ENCODE measurements at places on chromosomes 4 and X.

- DNase-seq, result peak; percentile 40
Observed at GRCh38 chrX:91434351-91435168, at the start of gene PABPC5. Gene PABPC5, plus strand, starts transcription at chrX:91434839. Its CDS starts 739 bp downstream, at chrX:91435578.

DNA sequence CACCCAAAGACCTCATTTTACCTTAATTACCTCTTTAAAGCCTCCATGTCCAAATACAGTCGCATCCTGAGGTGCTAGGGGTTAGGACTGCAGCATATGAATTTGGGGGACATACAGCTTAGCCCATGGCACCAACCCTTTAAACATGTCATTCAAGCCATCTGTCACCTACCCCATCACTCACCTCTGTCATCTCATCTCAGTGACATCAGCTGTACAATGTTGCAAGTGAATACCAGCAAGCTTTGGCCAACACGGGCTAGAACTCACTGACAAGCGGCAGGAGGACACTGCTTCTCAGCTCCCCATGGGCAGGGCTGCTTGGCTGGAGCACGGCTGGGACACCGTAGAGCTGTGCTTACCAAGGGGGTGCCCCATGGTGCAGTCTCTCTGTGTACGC, 107.5 kb downstream of the STK32B start:
- DNase-seq, result no peak

DNA sequence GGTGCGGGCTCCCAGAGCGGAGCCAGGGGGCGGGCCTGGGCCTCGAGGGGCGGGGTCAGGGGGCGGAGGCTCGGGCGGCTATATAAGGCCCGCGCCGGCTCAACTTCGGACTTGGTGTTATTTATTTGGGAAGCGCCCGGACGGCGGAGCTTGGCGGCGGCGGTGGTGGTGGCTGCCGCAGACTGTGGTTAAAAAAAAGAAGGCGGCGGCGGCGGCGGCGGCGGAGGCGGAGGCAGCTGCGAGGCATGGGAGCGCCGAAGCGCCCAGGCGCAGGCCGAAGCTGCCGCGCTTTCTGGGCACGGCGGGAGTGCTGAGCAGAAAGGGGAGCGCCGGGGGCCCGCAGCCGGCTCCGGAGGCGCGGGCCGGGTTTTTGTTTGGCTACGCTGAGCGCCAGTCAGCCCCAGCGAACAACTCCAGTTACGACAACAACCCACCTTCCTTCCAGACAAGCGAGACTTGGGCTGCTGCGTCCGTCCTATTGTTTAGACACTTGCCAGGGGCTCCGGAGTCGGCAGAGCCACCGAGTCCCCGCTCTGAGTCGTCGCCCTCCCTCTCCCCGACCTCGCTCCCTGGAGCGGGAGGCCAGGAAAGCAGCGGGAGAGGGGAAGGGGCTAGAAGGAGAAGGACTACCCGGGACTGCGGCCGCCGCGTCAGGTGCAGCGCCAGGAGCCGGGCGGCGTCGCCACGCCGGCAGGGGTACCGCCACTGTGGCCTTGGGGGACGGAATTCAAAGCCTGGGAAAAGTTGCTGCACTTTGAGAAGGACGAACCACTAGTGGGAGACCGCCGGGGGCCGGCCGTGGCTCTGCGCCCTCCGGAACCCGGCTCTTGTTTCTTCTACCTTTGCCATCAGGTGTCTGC, at the start of gene SLIT2:
Gene SLIT2 (plus strand): TSS at position 110 of the 860 bp plus-strand sequence. CDS start 1,911 bp downstream, outside the sequence.
- DNase-seq, result no peak

GRCh38 chr4:113131136-113131535, 81.7 kb downstream of the ANK2 start:
- no peak for DNase-seq

- DNase-seq, result no peak
Observed at GRCh38 chrX:1093586-1094421, 118.6 kb downstream of the CRLF2 start.

DNA sequence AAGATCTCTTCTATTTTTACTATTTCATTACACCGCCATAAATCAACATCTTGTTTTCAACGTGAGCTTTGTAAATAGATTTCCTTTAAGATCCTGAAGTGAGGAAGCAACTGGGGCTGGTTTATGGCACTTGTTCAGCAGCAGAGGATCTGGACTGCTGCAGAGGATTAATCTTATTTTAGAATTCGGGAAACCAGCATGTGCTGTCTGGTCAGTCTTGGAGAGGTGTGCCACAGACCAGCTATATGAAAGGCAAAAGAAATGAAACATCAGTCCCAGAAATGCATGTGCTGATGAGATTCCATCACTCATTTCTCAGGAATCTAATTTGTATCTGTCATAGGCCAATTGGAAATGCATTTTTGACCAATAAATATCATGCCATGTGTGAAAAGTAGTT, 23.4 kb downstream of the PRDM8 start:
- DNase-seq, result no peak

DNA sequence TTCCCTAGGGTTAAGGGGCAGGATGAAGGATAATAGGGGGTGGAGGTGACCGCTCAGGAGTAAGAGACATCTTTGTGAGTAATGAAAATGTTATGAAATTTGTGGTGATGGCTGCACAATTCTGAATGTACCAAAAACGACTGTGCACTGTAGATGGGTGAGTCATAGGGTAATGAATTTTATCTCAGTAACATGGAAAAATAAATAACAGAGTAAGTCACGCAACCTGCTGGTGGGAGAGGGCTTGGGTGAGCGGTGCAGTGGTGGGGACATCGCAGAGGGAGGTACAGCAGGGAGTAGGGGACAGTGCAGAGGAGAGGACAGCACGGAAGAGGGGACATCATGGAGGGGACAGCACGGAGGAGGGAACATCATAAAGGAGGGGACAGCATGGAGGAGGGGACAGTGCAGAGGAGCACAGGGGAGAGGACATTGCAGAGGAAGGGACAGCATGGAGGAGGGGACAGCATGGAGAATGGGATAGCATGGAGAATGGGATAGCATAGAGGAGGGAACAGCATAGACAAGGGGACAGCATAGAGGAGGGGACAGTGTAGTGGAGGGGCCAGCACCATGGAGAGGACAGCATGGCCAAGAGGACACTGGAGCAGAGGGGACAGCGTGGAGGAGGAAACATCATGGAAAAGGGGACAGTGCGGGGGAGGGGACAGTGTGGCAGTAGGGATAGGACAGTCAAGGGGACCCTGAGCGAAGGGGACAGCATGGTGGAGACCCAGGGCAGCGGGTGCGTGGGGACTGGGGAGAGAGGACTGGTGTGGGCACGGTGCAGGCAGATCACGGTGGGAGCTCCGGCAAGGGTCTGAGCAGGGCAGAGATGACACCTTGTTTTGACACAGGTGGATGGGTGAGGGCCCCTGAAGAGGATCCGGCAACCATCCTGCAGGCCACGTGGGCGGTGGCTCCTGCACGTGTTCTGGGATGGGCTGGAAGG, 68.5 kb upstream of the MXD4 start:
- no peak for DNase-seq

GRCh38 chr4:25161593-25161950, 1.3 kb upstream of the SEPSECS start:
- DNase-seq, result no peak

DNA sequence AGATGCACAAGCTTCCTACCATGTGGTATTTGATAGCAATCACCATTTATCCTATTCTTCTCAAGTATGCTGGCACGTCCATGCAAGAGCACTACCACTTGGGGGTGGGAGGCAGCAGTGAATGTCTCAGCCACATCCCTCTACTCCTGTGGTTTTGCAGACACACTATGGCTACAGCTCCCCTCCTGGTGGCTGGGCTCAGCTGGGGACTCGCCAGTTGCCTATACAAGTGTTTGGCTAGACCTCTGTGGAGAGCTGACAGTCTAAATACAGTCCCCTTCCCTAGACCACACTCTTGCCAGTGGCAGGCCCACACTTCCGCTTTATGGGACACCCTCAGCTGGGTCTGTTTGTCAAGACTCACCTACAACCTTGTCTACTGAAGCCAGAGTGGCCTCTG, 53.2 kb downstream of the ADGRA3 start:
- no peak for DNase-seq

DNA sequence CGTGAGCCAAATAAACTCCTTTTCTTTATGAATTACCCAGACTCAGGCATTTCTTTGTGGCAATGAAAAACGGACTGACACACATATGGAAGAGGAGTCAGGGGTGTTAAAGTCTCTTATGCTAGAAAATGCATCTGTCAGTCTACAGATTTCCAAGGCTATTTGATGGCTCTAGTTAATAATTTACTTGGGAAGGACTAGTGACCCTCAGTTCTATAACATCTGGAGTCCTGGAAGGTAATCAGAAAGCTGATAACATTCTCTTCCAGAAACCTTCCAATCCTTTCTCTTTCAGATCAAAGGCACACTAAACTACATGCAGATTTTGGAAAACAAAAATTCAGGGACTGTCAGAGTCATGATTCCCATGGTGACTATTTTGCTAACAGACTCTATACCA, 142.0 kb upstream of the TEX13D start:
- no peak for DNase-seq

DNA sequence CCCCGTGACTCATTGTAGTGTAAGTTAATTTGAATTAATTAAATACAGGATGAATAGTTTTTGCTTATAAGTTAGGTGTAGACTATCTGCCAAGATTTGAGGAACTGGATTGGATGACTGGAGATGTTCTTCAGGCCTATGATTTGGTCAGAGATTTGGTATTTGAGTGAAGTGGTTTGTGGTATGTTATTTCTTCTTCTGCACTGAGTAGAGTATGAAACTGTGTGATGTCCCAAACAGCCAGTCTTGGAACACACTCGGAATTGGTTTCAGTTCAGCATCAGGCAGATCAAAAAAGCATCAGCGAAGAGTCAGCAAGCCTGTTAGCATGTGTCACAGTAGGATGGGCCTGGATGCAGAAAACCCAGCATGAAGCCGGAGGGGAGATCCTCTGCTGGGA, 294.1 kb downstream of the ARHGAP10 start:
- DNase-seq, result no peak

GRCh38 chrX:153974003-153974725, 1.6 kb downstream of the TMEM187 start:
- no peak for DNase-seq

DNA sequence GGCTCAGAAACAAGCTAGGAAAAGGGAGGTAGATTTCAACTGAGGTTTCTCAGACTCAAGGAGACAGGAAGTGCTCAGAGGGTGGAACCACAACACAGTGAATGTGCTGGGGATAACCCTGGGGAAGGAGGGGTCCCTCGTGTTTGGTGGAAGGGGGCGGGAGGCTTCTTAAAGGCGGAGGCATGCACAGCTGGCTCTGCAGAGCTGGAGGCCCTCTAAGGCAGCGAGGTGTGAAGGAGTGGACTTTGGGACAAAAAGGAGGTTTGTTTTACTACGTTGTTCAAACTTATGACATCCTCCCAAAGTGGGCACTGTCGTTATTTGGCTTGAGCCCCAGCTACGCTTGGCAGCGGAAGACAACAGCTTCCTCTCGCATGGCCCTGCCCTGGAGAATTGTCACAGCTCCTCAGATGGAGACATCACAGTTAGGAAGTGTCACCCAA, 21.7 kb upstream of the MTM1 start:
- no peak for DNase-seq

- DNase-seq, result no peak
Observed at GRCh38 chrX:24874604-24875247, 141.0 kb downstream of the ARX start.

- DNase-seq, result no peak
Observed at GRCh38 chrX:41556958-41557357, 109.8 kb downstream of the NYX start.

DNA sequence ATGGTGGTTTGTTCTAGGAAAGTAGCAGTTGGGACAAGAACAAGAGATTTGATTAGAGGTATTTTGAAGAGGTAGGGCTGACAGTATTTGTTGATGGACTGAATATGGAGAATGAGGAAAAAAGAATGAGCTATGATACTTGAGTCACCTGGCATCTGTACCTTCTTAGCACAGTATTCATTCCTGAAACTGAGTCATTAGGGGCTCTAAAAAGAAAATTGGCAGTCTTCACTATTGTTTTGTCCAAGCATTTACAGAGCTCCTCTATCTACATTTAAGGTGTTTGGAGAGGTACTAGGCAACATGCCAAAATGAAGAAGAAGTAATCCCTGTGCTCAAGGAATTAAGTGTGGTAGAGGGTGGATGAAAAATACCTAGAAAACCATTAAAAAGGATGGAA, 165.8 kb downstream of the SHROOM4 start:
- no peak for DNase-seq

DNA sequence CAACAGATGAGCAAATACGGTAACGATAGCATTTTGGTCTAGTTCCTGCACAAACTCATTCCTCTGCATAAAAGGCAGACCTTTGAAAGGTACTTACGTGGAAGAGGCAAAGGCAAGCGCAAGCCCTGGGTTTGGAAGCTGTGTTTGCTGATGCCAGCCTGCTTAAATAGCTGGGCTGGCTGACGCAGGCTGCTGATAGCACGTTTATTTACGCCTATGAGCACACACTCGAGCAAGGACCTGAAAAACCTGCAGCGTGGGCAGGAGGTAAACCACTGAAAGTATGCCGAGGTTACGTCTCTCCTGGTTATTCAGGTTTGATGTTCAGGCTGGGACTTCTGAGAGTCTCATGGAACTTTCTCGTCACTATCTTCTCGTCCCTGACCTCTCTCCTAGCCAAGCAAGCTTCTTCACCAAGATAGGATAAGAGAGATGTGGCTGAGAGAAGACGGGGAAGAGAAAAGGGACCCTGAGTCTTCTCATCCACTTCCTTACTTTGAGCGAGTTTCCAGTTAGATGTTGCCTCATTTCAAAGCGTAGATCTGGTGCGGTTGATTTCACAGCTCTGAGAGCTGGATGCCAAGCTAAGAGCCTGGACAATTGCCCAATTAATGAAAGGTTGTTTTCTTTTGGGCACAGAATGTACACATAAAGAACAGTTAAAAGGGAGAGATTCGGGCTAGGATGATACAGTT, at the start of gene HOPX:
Gene HOPX (minus strand): TSS at position 139 of the 695 bp plus-strand sequence. CDS start 23,480 bp downstream, outside the sequence.
- no peak for DNase-seq

- no peak for DNase-seq
Observed at GRCh38 chr4:153420361-153420760, 45.8 kb upstream of the TMEM131L start.

GRCh38 chrX:574251-574650, 56.3 kb upstream of the SHOX start:
- no peak for DNase-seq

- no peak for DNase-seq
Observed at GRCh38 chr4:189049682-189050081, 891.0 kb upstream of the FRG1 start.

DNA sequence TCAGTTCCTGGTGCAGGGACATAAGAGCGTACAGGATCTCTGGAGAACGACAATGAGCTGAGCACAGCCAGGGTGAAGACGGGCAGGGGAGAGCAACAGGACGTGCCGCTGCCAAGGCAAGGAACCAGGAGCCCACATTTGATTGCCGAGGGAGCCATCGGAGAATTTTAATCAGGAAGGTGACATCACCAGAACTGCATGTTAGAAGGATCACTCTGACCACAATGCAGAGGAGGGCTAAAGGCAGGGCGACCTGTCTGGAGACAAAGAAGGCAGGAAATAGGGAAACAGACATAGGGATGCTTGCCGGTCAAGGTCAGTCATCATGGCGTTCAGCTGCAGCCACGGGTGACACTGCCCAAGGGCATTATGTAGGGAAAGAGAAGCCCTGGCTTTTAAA, 81.4 kb downstream of the RBM47 start:
- peak; percentile 61 for DNase-seq

GRCh38 chrX:45807572-45808425, 607.1 kb upstream of the DIPK2B start:
- DNase-seq, result peak; percentile 22

Measured in kidney capillary endothelial cell (primary cell).